GM10248 (cell line): ENCODE measurements at places on chromosomes 7 and 10.

DNA sequence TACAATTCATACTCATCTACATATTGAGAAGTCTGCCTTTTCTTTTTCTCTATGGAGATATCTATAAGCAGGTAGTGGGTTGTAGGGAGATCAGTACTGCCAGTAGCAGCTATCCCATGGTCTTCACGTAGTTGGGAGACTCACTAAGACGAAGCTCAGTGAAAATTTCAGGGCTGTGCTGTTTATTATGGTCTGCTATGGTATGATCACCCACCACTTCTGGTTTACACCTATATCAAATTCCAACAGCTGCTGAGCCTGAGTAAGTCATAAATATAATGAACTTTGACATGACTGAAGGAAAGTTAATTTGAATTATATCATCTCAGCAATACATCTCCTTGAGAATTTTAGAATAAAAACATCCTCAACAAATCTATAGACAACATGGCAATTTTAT, 741.7 kb downstream of the GRM8 start:
- no peak for DNase-seq

- DNase-seq: no peak
These were observed 505.6 kb upstream of the MKI67 start for GRCh38 chr10:128631801-128632241.

DNA sequence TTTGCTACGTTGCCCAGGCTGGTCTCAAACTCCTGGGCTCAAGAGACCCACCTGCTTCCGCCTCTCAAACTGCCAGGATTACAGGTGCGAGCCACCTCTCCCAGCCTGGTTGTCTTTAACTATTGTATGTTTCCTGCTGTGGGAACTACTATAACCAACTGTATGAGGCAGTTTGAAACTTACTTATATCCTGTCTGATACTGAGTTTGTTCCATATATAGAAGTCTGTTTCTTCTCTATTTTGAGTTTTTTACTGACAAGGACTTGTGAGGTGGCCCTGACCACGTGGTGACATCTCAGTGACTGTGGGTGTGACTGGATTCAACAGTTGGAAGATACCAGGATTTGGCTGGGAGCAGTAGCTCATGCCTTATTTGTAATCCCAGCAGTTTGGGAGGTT, 14.2 kb downstream of the FBH1 start:
- DNase-seq: peak; percentile 71

DNA sequence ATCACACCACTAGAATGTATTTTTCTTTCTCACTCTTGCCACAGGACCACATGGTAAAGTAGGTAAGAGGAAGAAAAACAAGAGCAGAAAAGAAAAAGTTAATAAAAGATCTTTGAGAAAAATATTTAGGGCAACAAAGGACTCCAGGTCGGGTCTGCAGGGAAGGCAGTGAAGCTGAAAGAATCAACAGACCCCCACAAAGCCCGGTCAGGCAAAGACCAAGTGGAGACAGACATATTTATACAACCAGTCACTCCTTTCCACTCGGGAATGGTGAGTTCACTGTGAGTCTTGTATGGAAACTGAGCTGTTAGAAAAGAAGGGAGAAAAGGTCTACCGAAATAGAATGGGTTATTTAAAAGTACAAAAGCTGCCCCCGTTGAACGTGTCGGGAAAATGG, 28.0 kb downstream of the RSU1 start:
- no peak for DNase-seq

GRCh38 chr10:133122171-133122935, 34.6 kb downstream of the ADGRA1 start:
- DNase-seq: no peak

DNA sequence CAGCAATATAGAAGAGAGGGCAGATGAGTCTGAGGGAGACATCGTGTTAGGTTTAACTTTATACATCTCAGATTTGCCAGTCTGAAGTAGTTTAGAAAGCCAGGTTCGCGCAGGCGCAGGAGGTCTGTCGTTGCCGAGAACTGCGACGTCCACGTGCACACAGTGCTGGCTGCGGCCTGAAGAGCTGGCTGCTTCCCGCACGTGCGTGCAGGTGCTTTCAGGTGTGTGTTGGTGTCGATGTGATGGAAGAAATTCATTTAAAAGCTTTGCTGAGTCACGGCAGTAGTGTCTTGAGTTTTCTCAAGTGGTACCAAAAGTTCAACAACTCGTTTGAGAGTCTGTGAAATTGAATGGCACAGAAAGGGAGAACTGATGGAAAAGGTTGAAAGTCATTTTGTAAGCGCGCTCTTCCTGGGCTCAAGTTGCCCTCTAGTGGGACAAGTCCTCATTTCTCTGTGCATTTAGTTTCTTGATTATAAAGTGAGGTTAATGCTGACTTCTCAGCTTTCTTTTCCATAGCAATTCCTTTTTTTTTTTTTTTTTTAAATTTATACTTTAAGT, 18.6 kb downstream of the WDR37 start:
- DNase-seq: no peak

DNA sequence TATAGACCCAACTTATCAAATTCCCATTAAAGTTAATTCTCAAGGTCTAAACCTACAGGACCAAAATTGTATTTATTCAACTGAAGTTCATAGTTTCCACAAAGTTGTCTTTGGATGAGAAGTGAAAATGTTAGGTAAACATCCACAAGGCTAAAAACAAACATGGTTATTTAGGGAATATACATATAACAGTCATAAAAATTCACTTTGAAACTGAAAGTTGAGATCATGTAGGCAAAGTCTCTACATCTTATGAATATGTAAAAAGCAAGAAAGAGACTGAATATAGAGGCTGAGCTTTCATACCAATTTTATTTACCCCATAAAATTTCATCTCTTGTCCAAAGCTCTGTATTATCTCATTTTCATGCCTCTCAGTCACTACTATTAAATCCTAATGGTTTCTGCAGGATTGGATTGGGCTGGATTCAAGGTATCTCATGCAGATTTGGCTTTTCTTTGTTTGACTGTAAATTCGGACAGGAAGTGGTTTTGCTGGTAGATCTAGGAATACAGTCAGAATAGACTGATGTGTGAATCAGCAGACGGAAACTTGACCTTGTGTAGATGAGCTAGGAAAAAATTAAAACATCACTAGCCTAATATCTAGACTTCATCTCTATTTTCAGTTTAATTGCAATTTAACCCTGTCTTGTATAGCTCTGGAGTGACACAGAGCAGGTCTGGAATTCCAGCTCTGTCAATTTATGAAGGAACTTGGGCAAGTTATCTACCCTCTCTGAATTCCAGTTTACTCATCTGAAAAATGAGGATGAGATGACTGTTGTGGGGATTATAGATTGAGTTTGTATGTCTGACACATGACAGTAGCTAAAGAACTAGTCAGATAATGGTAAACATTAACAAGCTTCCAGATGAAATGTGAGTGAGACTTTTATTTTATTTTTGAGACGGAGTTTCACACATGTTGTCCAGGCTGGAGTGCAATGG, 27.3 kb upstream of the SKAP2 start:
- peak; percentile 22 for DNase-seq

DNA sequence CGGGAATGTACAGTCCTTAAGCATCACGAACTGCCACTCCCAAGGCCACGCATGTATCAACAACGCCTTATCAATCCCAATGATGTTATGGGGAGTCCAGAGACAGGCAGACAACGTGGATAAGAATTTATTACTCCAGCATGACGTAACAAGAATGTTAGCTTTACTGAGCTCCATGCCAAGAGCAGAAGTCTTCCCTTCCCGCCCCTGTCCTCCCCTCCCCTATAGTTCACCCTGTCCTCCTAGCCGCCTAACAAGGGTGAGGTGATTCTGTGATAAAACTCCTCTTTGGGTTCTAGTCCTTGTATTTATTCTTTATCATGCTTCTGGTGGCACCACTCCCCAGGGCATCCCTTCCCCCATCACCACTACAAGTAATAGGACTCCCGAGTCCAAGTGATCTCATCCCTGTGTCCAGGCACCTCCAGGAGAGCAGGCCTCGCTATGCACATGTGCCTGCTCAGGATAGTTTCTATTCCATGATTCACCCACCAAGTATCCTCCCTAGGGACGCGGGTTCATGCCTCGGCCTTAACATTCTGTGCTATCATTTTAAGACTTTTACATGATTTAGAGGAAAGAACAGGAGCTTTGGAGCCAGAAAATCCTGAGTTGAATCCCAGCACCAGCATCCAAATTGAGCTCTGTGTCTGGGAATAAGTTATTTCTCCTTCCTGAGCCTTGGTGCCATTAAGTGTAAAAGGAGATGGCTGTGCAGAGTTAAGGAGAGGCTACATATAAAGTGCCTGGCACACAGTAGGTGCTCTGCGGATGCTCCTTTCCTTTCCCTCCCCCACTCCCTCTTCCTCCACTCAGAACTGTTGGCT, 15.4 kb downstream of the GSDME start:
- no peak for DNase-seq

DNA sequence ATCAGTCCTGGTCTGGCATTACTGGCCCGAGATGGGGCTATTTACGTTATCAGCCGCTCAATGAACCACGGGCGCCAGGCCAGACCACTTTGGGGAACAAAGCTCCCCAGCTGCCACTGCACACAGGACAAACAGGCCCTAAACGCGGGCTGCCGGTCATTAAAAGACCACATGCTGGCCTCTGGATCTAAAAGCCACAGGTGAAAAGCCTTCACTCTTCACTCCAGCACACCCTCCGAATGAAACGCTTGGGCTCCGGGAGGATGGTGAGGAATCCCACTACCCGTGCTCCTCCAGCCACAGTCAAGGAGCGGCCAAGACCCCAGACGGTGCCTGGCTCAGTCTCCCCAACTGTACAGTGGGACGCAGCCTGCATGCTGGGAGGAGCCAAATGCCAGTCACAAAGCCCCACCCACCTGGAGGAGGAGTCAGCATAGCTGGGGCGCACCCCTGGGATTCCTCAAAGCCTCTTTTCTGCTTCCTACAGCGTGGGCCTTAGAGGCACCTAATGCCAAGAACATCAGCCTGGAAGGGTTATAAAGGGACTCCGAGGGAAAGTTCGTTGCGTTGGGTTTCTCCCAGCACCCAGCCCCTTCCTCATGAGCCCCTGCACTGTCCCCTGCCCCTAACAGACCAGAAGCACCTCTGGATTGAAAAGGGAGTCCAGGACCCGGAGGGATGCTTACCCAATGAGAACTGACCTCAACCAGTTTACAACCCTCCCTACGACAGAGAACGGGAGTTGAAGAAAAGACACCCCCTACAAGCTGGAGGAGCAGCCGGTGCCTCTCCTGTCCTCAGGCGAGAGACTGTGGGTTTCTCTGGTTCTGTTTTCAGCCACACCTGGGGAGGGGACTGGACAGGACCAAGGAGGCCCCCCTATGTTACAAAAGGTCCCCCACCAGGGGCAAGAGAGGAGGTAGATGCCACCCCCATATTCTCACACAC, 4.7 kb downstream of the PDGFA start:
- DNase-seq: no peak

GRCh38 chr7:21184942-21185652, 242.8 kb upstream of the SP4 start:
- DNase-seq: no peak

DNA sequence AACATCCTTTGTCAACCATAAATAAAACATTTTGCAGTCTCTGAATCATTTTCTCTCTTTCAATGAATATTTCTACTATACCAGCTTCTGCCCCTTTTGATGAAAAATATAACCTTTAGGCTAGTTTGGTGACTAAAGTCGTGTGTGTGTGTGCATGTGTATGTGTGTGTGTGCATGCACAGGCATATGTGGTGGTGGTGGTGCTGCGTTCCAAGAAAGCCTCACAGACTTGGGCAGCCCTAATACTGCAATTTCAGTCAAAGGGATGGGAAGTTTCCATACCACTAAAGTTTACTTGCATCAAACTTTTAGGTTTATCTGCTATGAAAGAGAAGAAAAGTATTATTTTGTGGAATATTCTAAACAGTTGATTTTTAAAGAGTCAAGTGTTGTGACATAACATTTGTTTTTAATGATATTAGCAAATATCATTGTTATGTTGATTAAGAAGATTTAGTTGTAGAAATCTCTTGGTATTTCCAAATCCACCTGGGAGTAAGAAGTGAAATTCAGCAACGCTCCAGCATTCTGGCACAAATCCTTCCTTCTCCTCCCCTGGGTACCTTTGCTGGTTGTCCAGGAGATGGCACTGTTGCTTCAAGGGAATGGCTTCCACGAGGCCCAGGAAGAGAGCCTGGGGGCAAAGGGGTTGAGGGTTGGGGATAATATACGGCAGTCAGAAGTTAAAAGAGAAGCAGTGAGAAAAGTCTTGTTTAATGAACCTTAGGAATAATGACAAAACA, 41.5 kb downstream of the ASB4 start:
- DNase-seq: peak; percentile 64

DNA sequence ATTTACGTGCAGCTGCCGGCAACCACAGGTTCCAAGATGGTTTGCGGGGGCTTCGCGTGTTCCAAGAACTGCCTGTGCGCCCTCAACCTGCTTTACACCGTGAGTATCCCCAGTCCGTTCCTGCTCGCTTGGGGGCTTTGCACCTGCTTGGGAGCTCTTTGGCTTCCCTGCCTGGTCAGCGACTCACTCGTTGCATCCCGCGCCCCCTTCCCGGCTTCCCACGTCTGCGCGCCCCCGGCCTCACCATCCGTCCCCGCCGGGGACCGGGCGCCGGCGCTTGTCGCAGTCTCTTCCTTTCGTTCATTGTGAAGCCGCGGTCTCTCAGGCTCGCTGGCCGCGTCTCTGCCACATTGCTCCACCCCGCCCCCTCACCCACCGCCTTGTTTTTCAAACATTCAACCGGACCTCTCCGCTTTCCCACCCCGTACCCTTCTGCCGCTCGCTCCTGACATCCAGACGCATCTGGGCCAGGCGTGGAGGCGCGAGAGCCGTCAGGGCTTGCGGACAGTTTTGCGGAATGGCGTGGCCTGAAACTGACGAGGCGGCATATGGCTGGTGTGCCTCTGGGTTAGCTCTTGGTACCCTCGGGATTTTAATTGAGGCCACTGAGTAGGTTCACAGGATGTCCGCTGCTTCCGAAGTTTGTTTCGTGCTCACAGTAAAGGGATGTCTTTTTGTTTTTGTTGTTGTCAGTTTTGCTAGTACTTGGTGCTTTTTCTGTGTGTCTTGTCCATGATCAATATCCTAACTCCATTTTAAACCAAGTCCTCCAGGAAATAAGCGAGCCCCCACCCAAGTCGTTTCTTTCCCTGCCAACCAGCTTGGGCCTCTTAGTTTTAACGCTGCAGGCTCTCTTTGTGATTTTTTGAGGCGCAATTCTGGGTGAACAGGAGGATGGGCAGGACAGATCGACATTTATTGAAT, 639 bp downstream of the TSPAN13 start:
- peak; percentile 19 for DNase-seq

- DNase-seq: peak; percentile 83
These were observed 364 bp downstream of the ZNF518A start for GRCh38 chr10:96130326-96130995.

GRCh38 chr7:129561677-129562359, 49.7 kb upstream of the NRF1 start:
- DNase-seq: no peak

GRCh38 chr10:130711072-130711471, 574.9 kb downstream of the GLRX3 start:
- no peak for DNase-seq
